ENCODE measurements at places on chromosomes 4 and X.

GRCh38 chr4:6582889-6583490 lies 8.0 kb downstream of the MAN2B2 start:
- DNase-seq, result no peak

GRCh38 chrX:318068-318738 lies 393 bp downstream of the GTPBP6 start:
- peak; percentile 91 for DNase-seq

GRCh38 chr4:80112236-80112635 lies 39.2 kb upstream of the ANTXR2 start:
- no peak for DNase-seq

- DNase-seq, result no peak
These were observed 53.2 kb upstream of the C1QTNF7 start for GRCh38 chr4:15374656-15375055.

GRCh38 chr4:7845493-7846128 lies 94.0 kb downstream of the AFAP1 start:
- peak; percentile 20 for DNase-seq

- DNase-seq, result no peak
These were observed 34.0 kb upstream of the PPARGC1A start for GRCh38 chr4:23923840-23924239.

DNA sequence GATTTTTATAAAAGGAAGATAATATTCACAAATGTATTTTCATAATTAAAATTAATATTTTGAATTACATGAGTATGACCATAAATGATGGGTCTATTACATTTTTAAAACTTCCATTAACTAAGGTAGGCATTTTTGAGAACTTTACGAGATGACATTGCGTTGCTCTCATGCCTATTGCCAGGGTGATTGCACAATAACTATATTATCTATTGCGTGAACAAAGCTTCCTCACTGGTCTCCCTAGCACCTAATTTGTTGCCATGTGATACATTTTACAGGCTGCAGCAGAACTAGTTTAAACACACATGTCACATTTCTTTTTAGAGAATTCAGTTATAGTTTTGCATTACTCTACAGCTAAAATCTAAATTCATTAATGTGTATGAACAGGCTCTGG lies 289.7 kb upstream of the GRID2 start:
- no peak for DNase-seq

GRCh38 chrX:23008431-23009099 lies 8.8 kb downstream of the DDX53 start:
- no peak for DNase-seq

- no peak for DNase-seq
These were observed 1.9 kb downstream of the POU4F2 start for GRCh38 chr4:146640465-146641061.

- DNase-seq, result no peak
These were observed 5.4 kb upstream of the BBS7 start for GRCh38 chr4:121875652-121876051.

GRCh38 chr4:36244257-36245082 lies at the start of gene ARAP2:
Gene ARAP2, minus strand, starts transcription at chr4:36244514. Its CDS starts 15,028 bp downstream, at chr4:36229486.
- peak; percentile 62 for DNase-seq

DNA sequence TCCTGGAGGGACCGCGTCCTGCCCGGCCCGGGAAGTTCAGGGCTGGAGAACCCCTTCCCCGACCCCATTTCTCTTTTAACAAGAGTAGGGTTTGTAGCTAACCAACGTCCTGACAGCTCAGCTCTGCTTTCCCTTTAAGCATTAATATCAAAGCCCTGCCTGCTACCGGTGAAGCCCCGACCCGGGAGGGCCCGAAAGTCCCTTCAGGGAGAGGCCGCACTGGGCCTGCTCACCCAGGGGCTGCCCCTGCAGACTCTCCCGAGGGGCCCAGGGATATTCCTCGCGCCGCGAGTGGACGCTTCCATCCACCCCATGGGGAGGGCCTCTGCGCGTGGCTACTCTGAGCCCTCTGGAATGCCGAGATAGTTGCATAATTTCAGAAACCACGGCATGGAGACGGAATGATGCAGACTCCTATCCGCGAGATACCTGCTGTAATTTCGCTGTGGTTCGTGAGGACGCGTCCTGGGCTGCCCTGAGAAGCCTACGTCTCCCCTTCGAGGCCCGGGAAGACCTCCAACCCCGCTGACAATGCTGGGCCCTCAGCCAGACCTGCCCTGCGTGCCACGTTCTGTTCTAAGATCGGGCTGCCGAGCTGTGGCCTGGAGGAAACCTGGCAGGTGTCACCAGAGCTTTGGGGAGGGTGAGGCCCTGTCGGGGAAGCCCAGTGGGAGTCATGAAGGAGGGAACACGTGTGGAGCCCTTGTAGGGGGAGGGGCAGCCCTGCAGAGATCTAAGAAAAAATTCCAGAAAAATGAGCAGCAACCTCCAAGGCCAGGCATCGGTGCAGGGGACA lies 999 bp upstream of the CTBP1 start:
- DNase-seq, result peak; percentile 46

DNA sequence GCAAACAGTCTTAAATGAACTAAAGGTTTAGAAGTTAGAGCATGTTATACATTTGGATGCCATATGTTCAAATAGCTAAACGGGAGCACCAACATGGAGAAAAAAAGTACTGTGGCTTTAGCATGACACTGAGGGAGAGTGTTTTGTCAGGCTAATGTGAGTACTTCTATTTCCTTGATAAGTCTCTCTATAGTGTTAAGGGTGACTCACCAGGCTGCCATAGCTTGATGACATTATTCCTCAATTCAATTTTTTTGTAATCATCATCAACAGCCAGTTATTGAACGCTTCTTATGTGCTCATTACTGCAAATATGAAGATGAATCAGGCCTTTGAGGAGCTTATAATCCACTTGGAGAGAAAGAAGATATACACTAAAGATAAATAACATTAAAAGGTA lies 211.4 kb upstream of the GPR101 start:
- DNase-seq, result no peak

- DNase-seq, result no peak
These were observed 99.8 kb downstream of the ARHGAP10 start for GRCh38 chr4:147831551-147832171.

GRCh38 chrX:10507181-10507580 lies 113.2 kb downstream of the MID1 start:
- DNase-seq, result no peak

DNA sequence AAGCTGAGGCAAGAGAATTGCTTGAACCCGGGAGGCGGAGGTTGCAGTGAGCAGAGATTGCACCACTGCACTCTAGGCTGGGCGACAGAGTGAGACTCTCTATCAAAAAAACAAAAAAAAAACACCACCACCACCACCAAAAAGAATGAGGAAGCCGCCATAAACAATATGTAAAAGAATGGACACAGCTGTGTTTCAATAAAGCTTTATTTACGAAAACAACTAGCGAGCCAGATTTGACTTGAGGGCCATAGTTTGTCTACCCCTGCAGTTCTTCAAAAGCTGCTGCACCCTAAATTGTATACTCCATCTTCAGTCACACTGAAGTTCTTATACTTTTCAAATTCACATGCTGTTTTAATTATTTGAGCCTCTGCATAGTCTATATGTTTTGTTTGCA lies 306.5 kb upstream of the KLF3 start:
- DNase-seq, result no peak

DNA sequence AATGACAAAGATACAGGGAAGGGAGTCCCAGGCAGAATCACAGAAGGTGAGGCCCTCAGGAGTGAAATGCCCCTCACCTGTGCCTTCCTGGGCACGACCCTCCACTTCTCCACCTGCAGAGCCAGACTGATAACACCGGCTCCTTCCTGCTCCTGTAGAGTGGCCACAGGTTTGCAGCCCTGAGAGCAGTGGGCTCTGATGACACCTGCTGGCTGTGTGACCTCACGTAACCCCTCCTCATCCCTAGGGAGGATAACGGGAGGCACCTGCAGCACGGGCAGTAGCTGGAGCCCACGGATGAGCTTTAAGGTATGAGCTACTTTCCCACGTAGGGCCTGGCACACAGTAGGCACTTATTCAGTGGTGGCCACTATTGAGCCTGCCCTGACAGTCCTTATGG lies 25.5 kb upstream of the MAN2B2 start:
- no peak for DNase-seq

DNA sequence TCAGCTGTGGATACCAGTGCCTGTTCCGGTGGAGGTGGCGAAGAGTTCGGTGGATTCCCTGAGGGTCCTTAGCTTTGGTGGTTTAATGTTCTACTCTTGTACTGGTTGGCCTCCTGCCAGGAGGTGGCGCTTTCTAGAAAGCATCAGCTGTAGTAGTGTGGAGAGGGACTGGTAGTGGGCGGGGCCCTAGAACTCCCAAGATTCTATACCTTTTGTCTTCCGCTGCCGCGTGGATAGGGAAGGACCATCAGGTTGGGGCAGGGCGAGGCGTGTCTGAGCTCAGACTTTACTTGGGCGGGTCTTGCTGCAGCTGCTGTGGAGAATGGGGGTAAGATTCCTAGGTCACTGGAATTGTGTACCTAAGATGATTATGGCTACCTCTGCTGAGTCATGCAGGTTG lies 390.3 kb downstream of the FAM47A start:
- no peak for DNase-seq

GRCh38 chr4:88177983-88178625 lies 19.7 kb upstream of the ABCG2 start:
- DNase-seq, result no peak

GRCh38 chrX:20254712-20255299 lies 11.9 kb downstream of the RPS6KA3 start:
- DNase-seq, result no peak

- no peak for DNase-seq
These were observed 10.0 kb upstream of the PPA2 start for GRCh38 chr4:105483840-105484239.

Data from stimulated activated CD4-positive, alpha-beta T cell treated with anti-CD3 and anti-CD28 coated beads, Interleukin-15, amount 100 ng/mL, for 1 hour (primary cell).